ENCODE measurements at places on chromosomes 7 and 10.

DNA sequence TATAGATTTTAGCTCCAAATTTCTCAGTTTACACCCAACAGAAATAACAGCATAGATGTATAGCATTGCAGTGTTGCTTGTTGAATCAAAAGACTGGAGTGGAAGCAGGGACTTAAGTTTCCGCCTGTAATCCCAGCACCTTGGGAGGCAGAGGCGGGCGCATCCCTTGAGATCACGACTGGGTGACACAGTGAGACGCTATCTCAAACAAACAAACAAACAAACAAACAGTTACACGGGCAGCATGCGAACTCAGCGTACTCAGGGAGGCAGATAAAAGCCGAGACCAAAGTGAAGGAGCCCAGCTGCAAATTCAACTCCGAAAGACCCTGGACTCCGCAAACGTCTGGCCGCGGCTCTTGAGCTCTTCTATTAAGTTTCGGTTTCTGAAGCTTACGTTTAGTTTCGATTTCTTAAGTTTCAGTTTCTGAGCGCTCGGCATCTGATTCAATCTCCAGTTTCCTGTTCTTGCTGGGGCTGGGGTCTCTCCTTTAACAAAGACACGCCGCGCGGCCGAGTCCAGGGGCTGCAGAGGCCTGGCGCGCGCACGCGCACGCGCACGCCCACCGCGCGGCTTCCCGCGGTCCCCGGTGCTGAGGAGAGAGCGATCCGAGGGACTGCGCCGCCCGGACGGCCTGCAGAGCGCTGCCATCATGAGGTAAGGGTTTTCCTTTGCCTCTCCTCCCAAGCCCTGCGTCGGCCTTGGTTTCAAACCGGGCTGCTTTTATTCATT is at the start of gene IFIT5:
IFIT5 (plus strand) TSS at position 423 of the 733 bp plus-strand sequence; CDS start at position 654, 231 bp downstream.
- DNase-seq: peak; percentile 41

DNA sequence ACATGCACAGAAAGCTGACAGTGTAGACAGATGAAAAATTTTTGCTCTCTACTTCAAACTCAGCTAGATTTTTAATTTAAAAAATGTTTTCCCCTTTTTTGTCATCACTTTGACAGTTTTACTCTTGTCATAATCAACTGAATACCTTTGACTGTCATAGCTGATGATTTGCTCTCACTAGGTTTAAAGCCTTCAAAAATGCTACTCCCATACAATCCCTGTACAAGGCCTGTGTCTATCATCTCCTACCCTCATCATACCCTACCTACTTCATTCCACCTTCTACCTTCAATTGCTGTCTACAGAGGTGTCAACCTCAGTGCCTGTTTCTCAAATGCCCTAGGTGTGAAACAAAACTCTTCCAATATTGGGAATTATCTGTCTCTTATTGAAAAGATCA is 230.3 kb downstream of the SEMA3A start:
- DNase-seq: no peak

GRCh38 chr7:52876402-52876801 is 159.0 kb upstream of the POM121L12 start:
- no peak for DNase-seq

DNA sequence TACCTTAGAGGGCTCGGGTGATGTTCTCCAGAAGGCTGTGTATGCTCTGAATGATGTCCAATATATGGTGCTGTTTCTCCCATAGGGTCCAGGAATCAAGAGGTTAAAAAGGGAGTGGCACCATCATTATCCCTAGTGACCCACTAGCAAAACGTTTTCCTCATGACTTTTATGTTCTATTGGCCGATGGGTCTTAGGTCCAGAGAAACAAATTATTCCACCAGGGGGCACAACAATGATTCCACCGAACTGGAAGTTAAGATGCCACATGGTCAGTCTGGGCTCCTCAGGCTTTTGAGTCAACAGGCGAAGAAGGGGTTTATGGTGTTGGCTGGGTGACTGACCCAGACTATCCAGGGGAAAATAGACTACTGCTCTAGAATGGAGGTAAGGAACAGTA is 256.1 kb downstream of the COBL start:
- no peak for DNase-seq

DNA sequence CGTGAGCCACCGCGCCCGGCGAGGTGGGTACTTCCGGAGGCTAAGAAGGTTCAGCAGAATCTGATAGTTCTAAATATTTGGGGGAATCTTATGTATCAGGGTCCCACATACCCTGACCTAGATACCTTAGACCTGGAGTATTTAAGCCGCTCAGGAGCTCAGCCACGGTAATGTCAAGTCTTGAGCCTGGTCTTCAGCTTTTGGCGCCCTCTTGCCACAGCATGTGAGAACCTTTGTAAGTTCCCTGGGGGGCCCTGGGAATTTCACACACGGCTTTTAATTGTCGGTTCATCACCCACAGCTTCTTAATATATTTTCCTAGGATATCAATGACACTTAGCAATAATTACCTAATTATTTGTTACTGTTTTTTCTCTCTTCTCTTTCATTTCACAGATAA is 324.3 kb upstream of the GALNT17 start:
- DNase-seq: no peak

DNA sequence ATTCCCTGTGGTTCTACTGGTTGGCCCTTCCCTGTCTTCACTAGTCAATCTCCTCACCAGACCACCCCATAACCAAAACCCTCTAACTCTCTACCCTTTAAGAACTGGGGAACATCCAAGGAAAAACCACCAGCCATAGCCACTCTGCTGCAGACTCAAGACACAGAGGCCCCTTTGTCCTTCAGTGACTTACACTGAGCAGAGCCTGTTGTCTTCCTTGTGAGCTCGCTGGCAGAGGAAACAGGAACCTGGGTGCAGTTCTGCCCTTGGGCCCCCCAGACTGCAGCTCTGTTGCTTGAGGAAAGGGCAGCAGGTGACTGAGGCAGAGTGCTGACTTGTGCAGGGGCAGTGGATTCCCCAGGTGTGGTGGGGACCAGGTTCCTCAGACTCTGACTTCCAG is 30.6 kb downstream of the ZC3HAV1 start:
- DNase-seq: no peak

GRCh38 chr10:3635697-3636096 is 149.3 kb downstream of the KLF6 start:
- DNase-seq: no peak

DNA sequence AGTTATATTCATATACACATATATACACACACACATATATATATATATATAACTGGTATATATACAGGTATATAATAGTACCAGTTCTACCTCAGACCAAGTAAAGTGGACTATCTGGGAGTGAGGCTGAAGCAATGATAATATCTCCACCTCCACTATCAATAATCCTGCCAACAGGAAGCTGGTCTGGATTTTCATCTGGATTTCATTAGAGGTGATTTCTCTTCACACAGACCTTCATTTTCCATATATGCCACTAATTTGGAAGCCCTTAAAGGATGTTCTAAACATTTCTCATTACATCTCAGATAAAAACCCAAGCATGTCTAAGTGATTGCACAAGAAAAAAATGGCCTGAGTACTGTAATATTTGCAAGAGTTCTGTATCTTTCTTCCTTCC is 1.7 kb upstream of the SLC35B4 start:
- no peak for DNase-seq

- no peak for DNase-seq
Observed at GRCh38 chr7:70634071-70634470, 497.9 kb upstream of the GALNT17 start.

GRCh38 chr10:84135836-84136235 is 3.5 kb upstream of the GHITM start:
- DNase-seq: no peak
